WERI-Rb-1 (cell line): ENCODE measurements at places on chromosomes 2 and 18.

GRCh38 chr2:218325566-218326160 lies 31.0 kb upstream of the CATIP start:
- DNase-seq, result no peak

- DNase-seq, result no peak
These were observed 970.6 kb upstream of the ACVR2A start for GRCh38 chr2:146874260-146874658.

DNA sequence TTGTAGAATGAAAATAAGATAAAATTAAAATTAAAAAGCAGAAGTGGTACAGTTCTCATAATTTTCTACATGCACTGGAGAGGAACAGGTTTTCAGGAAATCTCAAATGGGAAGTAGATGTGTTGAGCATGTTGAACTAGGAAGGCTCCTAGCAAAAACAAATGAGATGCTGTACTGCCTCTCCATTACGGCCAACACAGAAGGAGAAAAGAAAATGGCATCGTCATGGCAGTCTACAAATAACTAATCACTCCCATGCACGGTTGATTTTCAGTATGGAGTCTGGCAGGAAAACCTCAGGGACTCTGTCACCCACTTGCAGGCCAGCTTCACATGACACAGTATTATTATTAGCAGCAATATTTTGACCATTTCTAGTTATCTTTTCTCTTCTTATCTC lies 278.7 kb downstream of the NRXN1 start:
- DNase-seq, result no peak

DNA sequence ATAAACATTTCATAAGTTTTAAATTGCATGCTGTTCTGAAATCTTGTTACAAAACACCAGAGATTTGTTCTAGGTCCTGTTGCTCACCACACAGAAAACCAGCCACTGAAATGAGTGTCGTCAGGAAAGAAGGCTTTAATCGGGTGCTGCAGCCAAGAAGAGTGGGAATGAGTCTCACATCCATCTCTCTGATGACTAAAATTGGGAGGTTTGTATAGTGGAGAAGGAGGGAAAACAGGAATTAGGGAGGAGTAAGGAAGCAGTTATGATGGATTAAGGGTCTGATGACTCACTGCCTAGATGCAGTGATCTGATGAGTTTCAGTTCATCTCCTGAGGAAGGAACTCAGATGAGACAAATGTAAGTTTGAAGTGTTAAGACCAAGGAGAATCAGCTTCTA lies 42.1 kb upstream of the GPR39 start:
- no peak for DNase-seq

GRCh38 chr2:69836316-69836715 lies 6.9 kb downstream of the GMCL1 start:
- no peak for DNase-seq

- peak; percentile 21 for DNase-seq
These were observed 198.5 kb downstream of the UBE2E3 start for GRCh38 chr2:181178823-181179412.

DNA sequence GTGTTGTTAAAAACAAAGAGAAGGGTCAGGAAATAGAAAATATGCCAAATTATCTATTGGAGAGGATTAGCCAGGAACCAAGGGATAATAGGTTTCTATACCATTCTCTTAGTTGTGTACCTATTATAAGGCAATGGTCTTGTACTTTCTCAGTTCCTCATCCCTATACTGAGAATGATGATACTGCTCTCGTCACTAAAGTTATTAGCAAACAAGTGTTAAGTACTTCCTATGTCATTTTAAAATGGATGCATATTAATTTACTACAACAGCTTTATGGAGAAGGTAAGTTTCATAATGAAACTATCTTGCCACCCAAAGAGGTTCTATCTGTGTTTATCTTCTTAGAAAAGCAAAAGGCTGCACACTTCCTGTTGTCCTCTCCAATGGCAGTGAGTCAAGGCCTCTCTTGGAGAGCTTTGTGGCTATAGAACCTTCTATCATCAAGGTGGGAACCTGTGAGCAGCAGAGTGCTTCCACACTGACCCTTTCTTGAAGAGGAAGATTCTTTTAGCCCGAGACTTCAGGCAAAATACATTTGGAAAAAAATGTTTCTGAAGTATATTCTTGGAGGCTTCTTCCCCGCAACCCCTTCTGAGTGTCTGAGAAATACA lies 460.7 kb upstream of the FANCL start:
- DNase-seq, result no peak

DNA sequence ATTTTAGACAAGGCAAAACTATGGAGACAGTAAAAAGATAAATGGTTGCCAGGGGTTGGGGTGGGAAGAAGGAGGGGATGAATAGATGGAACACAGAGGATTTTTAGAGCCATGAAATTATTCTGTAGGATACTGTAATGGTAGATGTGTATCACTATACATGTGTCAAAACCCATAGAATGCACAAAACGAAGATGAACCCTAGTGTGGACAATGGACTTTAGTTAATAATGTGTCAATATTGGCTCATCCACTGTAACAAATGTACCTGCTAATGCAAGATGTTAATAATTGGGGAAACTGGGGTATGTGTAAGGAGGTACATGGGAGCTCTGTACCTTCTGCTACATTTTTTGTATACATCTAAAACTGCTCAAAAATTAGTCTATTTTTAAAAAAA lies 1.8 kb upstream of the CD302 start:
- no peak for DNase-seq

GRCh38 chr2:115684345-115684744 lies 1241.9 kb downstream of the DPP10 start:
- DNase-seq, result no peak

DNA sequence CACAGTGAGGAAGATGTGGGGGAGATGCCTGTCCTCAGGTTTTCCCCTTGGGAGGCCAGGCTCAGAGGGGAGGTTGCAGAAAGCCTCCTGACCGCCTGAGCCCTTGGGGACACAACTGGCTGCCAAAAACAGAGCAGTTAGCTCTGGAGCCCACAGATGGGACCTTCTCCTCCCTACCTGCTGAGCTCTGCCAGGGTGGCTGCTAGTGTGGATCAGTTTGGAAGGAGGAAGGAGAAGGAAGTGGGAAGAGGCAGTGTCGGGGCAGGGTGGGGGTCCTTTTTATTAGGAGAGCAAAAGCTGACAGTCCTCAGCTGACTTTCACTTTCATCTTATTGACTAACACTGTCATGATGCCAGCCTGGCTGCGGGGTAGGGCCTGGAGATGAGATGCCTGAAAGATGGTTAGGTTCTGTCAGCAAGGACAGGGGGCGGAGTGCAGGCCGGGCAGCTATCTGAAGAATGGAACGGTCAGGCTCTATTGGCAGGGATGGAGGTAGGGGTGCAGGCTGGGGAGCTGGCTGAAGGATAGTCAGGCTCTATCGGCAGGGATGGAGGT lies 188.5 kb upstream of the HDAC4 start:
- DNase-seq, result no peak

DNA sequence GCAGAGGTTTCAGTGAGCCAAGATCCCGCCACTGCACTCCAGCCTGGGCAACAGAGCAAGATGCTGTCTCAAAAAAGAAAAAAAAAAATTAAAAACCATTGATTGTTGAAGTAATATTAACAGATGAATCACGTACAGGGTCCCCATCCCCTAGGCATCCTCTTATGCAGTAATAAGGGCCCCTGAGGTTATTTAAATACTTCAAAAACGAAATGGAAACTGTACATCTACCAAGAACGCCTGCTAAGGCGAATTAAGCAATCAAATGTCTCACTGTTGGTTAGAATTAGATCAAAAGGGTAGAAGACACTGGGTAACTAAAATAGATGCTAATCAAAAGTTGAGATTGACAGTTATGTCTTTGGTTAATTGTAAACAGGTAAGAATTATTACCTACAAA lies 7.5 kb downstream of the TRABD2A start:
- DNase-seq, result no peak

DNA sequence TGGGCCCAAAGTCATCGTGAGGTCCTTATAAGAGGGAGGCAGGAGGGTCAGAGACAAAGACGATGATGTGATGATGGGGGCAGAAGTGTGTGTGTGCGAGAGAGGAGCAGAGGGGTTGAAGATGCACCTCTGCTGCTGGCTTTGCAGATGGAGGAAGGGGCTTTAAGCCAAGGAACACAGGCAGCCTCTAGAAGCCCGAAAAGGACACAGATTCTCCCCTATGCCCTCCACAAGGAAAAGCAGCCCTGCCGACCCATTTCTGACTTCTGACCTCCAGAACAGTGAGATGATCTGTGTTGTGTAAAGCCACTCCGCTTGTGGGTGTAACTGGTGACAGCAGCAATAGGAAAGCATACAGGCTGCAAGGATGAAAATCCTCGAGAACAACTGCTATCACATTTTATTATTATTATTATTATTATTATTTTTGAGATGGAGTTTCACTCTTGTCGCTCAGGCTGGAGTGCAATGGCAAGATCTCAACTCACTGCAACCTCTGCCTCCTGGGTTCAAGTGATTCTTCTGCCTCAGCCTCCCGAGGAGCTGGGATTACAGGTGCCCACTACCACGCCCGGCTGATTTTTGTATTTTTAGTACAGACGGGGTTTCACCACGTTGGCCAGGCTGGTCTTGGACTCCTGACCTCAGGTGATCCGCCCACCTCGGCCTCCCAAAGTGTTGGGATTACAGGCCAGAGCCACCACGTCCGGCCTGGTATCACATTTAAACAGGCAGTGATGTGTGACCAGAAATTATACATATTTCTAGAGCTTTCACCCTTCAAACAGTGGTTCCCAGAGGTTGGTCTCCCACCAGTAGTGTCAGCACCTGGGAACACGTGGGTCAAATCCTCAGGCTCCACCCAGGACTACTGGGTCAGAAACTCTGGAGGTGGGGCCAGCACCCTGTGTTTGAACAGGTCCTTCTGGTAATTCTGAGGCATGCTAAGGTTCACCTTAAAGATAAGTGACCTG lies 170.5 kb downstream of the TGIF1 start:
- DNase-seq, result no peak

DNA sequence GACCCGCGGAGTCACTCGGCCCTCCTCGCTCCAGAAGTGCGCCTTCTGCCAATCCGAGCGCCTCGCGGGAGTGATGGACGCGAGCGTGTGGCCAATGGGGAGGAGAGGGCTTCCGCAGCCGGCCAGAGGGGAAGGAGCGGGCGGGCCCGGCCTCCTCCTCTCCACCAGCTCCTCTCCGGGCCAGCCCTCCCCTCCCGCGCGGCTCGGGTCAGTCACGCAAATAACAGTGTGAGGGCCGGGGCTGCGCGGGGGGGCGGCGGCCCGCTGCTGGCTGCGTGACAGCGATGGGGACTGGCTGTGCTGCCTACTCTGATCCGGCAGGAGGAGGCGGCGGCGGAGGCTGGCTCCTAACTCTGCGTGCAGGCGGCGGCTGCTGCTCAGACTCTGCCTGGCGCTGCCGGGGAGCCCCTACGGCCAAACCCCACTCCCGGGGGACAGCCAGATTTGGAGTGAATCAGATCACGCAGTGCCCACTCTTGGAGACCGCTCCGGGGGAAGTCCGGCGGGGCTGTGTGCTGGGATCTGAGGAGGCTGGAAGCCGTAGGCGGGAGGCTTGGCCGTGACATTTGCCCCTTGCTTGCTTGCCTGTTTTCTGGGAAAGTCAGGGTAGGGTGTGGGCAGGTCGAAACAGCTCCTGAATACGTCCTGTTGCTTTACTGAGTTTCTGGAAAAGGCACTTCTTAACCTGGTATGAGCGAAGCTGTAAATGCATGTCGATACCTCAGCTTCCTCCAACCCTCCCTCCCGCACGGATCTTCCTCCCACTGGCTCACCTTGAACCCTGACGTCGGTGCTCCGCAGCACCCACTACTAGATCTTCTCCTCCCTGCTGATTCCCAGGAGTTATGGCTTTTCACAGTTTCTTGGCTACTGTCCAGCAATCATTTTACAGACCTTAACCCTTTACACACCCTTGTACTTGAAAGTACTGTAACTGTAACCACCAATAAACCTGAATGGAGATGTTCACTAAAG lies 97.9 kb upstream of the SERTAD2 start:
- peak; percentile 62 for DNase-seq

- DNase-seq, result no peak
These were observed 7.8 kb upstream of the RAB12 start for GRCh38 chr18:8601277-8602032.

- no peak for DNase-seq
These were observed 9.9 kb downstream of the ACVR1 start for GRCh38 chr2:157866202-157866601.

DNA sequence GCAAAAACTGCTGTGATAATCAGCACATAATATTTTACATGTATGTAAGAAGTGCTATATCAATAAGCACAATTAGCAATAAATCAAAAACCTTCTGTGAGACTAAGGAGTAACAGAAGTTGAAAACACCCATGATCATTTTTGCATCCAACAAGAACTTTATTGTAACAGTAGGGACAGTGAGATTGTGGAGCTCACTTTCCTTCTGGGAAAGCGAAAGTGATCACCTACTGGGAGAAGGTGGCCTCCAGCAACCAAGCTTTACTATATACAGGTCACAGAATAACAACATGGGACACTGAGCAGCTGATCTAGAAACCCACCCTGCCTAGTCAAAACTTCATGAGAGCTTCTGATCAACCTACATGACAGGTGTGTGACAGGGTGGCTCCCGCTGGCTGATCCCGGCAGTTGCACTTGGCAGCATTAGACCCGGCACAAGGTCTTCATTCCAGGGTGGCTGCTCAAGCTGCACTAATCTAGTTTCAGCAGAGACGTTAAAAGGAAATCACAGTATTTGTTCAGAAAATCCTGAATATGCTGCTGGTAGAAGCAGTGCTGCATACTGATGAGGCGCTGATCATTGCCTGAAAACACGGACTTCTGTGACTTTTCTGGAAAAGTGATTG lies 63.5 kb upstream of the ARL5A start:
- peak; percentile 67 for DNase-seq

GRCh38 chr2:125707611-125708010 lies 948.3 kb upstream of the GYPC start:
- no peak for DNase-seq

DNA sequence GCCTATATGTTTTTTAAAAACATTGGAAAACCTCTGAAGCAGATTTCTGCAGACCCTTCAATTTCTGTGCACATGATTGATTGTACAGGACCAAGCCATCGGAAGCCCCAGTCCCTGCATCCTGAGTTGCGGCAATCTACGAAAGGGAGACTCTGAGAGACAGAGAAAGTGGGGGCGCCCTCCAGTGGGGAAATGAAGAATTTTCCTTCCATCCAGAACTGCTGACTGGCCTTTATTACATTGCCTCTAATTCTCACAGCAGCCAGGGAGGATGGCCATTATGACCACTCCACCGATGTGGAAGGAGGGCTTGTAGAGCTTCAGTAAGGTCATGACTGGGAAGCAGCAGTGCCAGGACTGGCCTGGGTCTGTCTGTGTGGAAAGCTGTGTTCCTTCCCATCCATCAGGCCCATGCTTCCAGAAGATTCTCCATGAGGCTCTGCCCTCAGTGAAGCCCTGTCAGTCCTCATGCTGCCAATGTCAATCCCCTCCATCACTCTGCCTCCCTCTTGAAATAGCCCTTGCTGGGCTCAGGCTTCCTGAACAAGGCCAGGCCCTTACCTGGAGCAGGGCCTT lies 20.0 kb upstream of the RESP18 start:
- DNase-seq, result peak; percentile 85

GRCh38 chr18:74529811-74530583 lies 4.3 kb upstream of the CNDP1 start:
- no peak for DNase-seq

- peak; percentile 54 for DNase-seq
These were observed 59.4 kb downstream of the STK39 start for GRCh38 chr2:168188002-168188401.

GRCh38 chr18:41072946-41073345 lies 882.1 kb upstream of the PIK3C3 start:
- DNase-seq, result no peak

GRCh38 chr18:31203096-31203793 lies 40.6 kb upstream of the DSC1 start:
- DNase-seq, result no peak

- DNase-seq, result no peak
These were observed 20.6 kb downstream of the KCNH7 start for GRCh38 chr2:162817921-162818320.

GRCh38 chr2:30869988-30870387 lies 62.7 kb upstream of the CAPN13 start:
- no peak for DNase-seq
